ENCODE measurements at places on chromosomes 4 and X.

DNA sequence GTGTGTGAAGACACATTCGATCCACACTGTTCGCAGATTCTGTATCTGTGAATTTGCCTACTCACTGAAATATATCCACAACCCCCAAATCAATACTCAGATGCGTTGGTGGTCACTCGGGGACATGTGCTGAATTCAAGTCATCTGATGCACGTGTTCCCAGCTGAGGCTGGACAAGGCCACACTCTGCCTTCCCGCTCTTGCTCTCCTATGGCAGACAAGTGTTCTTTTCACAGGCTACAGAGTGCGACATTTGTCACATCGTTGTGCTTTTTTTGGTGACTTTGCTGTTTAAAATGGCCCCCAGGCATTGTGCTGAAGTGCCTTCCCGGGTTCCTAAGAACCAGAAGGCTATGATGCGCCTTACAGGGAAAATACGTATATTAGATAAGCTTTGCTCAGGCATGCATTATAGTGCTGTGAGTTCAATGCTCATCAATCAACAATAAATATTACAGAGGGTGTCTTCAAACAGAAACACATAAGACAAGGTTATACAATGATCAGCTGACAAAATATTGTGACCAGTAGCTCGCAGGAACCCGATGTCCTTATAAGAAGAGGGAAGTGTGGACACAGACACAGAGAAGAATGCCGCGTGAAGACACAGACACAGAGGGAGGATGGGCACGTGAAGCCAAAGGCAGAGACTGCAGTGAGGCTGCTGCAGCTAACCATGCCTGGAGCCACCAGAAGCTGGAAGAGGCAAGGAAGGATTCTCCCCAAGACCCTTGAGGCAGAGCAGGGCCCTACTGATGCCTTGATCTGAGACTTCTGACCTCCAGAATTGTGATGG is 42.0 kb downstream of the IRF2 start:
- no peak for DNase-seq

DNA sequence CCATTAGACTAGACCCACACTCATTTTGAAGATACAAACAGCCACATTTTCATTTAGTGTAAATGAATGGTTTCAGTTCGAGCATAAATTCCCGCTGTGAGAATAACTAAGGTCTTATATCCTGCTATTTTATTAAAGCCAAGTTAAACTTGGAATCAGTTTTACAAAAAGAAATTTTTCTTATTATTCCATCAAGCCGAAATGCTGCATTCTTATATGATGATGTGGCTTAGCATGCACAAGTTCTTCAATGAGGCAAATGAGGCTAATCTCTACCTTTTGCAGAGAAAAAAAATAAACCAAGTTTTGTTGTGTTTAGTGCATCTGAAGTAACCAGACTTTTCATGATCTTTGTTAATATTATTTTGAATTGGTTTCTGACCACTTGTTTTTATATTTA is 953.9 kb upstream of the PCDH10 start:
- no peak for DNase-seq

GRCh38 chr4:128358231-128358912 is 70.8 kb upstream of the PGRMC2 start:
- no peak for DNase-seq

DNA sequence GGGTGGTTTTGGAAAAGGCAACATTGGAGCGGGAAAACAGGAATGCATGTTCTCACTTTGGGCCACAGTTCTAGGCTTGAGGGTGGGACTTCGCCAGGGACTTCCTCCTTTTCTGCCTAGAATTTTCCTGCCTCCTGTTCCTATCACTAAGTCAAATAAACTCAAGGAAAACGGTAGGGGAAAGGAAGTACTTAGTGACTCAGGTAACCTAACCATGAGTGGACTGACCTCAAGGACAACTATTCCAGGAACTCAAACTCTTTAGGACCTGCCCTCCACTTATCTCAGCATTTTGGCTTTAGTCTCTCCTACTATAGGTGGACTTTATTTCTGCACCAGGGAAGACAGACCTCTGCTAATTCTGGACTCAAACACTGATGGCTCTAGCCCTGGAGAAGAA is 281.7 kb downstream of the ZNF674 start:
- DNase-seq, result no peak

DNA sequence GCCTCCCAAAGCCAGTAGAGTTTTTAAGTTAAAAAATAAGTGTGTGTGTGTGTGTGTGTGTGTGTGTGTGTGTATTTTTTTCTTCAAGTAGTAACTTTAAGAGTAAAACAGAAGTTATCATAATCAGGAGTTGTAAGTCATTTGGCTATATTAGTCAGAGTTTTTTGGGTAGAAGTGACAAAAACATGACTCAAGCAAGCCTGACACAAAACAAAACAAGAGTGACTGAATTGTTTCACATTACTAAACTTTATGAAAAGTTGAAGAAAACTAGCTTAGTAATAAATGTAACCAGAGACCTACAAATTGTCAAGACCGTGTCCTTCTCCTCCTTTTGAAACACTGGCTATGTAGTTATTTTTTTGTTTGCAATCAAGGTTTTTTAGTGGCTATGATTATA is 738.0 kb upstream of the PITX2 start:
- DNase-seq, result no peak

DNA sequence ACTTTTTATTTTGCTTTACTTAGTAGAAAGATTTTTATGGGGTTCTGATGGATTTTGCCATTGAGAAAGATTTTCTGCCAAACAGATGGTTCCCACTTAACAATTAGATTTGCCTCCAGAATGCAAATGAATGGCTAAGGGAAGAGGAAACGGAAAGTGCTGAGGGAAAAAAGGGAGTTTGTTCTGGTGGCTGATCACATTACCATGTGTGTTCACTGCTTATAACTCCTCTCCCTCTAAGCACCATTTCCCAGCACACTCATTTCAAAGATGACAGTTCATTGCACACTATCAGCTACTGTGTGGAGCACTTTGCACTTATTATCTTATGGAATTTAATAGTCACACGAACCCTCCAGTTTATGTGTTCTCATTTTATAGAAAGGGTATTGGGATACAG is 68.0 kb upstream of the GRID2 start:
- DNase-seq, result no peak

DNA sequence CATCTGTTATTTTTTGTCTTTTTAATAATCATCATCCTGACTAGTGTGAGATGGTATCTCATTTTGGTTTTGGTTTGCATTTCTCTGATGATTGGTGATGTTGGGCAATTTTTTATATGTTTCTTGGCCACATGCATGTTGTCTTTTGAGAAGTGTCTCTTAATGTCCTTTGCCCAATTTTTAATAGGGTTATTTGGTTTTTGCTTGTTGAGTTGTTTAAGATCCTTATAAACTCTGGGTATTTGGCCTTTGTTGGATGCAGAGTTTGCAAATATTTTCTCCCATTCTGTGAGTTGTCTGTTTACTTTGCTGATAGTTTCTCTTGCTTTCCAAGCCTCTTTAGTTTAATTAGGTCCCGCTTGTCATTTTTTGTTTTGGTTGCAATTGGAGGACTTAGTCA is 152.1 kb upstream of the MED14 start:
- DNase-seq, result no peak

DNA sequence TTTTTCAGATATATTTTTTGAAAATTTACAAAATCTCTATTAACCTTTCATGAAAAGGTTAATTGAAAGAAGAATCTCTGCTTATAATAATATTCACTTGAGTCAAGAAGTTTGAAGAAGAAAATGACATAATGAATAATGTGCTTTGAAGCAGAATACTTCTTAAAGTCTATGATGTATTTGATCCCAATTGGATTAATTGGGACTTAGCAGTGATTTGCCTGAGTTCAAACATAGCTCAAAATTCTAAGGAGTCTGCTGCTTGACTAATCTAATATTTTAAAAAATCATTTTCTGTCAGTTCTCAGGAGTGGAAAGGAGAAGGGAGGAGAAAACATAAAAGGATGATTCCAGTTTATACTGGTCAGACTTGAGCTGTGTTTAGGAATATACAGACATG is 1150.4 kb upstream of the INTU start:
- no peak for DNase-seq

- no peak for DNase-seq
Observed at GRCh38 chr4:100696531-100696930, 178.7 kb upstream of the EMCN start.

GRCh38 chrX:132957211-132958090 is 978 bp downstream of the HS6ST2 start:
- peak; percentile 3 for DNase-seq

- no peak for DNase-seq
Observed at GRCh38 chr4:15149234-15149838, 147.1 kb downstream of the CPEB2 start.

- no peak for DNase-seq
Observed at GRCh38 chr4:17939054-17939453, 82.5 kb downstream of the LCORL start.

- DNase-seq, result no peak
Observed at GRCh38 chr4:6338175-6338950, 68.7 kb downstream of the WFS1 start.

GRCh38 chr4:42655921-42656678 is 805 bp downstream of the ATP8A1 start:
- peak; percentile 67 for DNase-seq

DNA sequence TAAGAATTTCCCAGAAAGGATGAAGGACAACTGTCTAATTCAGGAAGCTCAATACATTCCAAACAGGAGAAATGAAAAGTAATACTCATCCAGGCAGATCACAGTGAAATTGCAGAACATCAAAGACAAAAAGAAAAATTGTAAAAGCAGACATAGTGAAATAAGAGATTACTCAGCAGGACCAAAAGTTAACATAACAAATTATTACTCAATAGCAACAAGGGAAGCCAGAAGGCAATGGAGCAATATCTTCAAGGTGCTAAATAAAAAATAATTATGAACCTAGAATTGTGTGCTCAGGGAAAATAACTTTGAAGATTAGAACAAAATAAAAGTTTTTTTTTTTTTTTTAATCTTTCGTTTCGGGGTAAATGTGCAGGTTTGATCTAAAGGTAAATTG is 30.5 kb upstream of the ENPP6 start:
- no peak for DNase-seq

DNA sequence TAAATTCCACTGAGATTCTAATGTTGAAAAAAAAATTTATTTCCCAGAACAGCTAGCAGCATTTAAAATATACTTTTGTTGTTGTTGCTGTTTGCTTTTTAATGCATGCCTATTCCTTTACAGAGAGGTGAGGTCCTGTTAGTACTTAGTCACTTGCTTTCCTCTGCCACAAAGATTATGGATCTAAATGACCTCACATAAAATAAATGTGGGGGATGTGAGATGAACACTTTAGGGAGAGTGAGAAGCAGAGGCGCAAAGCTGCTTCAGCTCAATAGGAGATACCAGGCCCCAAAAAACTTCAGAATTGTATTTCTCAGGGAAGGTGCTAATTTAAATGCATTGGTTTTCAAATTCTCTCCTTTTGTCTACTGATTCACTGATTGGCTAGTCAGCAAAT is 4.0 kb downstream of the LDB2 start:
- no peak for DNase-seq

DNA sequence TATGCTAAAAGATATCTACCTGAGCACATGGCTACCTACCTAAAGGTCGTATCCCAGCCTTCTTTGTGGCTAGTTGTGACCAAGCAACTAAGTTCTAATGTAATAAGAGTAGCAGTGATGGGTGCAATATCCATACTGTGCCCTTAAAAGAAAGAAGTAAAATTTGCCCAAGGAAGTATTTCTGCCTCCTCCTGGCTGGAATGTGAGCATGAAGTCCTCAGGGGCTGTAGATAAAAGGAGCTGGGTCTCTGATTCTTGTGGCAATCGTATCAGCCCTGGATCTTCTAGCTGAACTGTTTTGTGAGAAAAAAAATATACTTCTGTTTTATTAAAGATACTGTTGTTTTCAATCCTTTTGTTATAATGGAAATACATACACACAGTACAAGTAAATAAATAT is 217.4 kb downstream of the GPAT3 start:
- no peak for DNase-seq

DNA sequence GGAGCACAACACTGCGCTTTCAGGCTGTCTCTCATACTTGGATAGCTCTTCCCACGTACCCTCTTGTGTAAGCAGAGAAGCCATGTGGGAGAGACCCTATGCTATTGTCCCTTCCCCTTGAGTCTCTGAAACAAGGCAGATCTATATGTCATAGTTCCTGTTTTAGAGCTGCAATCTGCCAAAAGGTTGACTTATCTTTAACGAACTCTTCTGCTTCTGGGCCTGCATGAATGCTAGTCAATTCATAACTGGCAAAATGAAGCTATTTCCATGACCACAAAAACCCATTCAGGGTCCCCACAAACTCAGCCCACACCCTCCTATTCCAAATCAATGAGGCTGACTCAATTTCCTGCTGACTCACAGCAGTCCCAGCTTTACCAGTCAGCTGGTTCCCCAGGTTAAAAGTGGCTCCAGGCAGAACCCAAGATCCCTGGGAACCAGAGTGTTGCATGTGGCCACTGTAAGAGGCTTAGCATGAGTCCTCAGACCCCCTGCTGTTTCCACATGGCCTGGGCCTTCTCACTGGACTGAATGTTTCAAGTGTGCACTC is 25.3 kb upstream of the SOD3 start:
- DNase-seq, result no peak

GRCh38 chr4:95367824-95368223 is 180.9 kb downstream of the UNC5C start:
- DNase-seq, result no peak

DNA sequence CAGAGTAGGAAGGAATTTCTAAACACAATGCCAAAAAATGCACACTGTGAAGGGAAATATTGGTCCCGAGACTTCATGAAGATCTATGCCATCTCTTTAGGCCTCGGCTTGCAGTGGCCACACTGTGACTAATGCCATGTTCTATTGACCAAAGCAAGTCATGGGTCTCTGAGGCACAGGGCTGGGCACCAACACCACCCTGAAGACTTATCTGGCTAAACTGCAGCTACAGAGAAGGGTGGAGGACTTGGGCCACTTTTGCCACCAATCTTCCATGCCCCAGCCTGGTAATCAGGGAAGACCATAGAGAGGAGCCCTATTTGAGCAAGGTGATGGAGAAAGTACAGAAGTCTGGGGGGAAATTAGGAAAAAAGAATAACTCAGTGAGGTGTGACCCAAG is 42.1 kb downstream of the HMX1 start:
- no peak for DNase-seq

DNA sequence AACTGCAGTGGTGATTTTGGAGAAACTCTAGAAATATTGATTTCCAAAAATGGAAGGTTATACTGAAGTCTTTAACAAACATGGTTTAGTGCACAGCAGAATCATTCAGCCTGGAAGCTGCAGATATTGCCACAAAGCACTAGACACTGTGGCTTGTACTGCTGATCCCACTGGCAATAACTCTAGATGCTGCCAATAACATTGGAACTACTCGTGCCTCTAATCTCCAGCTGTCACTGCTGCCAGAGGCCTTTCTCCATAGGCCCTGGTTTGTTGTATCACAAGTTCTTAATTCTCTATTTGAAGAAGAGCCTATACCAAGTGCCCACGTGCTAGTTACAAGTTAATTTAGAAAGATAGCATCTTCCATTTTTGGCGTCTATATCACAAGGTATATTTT is 19.3 kb downstream of the DMP1 start:
- DNase-seq, result no peak
